ENCODE measurements at places on chromosomes 6 and 20.

DNA sequence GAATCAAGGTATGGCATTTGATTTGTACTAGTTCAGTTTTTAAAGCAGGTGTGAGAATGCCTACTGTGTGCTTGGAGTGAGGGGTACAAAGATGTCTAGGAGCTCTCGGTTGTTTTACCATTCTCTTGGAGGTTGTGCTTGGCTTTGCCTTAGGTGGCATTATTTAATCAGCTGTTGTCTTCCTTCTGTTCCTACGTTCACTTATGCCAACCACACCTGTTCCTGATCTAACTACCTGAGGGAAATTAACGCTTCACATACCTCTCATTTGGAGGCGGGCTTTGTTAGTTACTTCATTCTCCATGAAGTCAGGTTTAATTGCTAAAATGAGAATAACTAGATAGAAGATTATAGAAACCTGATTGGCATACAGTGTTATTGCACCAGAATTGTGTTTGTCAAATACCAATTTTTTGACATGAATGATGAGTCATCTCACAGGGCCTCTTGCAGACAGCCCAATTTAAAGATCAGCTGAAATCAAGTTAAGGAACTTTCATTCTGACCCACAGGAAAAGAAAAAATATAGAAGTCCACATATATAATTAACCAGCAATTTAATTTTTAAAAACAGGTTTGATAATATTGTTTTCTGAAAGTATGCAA is 24.8 kb upstream of the PBOV1 start:
- no peak for DNase-seq

- no peak for DNase-seq
Observed at GRCh38 chr6:50520326-50521266, 192.7 kb upstream of the TFAP2D start.

GRCh38 chr20:4195499-4195898 is 180.1 kb upstream of the RNF24 start:
- no peak for DNase-seq

GRCh38 chr6:118016532-118016931 is 109.5 kb downstream of the SLC35F1 start:
- DNase-seq, result no peak

GRCh38 chr6:139757784-139758183 is 383.3 kb upstream of the CITED2 start:
- no peak for DNase-seq
